ENCODE measurements at places on chromosomes 4 and X. TPM values are rescaled to one million over a fixed set of nuclear protein-coding genes. Genes with fewer than 3 reads are reported as not detected.

ARMCX4 gene
- 9.6 TPM for total RNA-seq

GRCh38 chrX:154020536-154021115, 924 bp upstream of the IRAK1 start:
- peaks cover 20% of the 10 kb centered on the region for H3K4me1 ChIP-seq
- DNase-seq = no peak
- no peaks in the 10 kb centered on the region for H3K27me3 ChIP-seq
- H3K4me3 ChIP-seq = peak overlapping the region; percentile 39
- peak overlapping the region; percentile 84 for H3K27ac ChIP-seq

DNA sequence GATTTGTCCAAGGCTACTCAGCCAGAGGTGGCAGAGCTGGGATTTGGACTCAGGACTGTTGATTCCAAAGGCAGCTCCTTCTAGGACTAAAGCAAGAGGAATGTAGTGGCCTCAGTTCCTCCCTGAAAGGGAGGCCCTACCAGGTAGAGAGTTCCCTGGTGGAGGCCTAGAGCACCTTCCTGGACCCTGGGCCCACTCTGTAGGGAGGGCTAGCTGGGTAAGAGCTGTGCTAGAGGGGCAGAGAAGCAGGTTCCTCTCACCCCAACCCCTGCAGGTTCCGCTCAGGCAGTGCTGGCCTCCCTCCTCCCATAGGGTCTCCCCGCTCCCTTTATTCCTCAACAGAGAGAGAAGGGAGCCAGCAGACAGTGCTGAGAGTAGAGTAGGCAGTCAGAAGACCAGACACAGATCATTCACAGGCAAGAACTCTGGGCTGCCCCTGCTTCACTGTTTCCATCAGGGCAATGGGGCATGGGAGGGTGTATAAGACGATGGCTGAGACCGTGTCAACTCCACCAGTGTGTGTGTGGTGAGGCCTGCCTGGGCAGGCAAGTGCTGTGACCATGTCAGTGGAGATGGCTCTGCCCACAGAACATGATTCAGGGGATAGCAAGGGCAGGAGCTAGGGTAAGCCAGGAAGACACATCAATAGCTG, 12.4 kb upstream of the PJA1 start:
- DNase-seq = no peak
- H3K27me3 ChIP-seq = peaks cover 2% of the 10 kb centered on the region
- no peak overlapping the region for H3K4me3 ChIP-seq
- H3K36me3 ChIP-seq = no peaks in the 10 kb centered on the region
- H3K4me1 ChIP-seq = no peaks in the 10 kb centered on the region

DNA sequence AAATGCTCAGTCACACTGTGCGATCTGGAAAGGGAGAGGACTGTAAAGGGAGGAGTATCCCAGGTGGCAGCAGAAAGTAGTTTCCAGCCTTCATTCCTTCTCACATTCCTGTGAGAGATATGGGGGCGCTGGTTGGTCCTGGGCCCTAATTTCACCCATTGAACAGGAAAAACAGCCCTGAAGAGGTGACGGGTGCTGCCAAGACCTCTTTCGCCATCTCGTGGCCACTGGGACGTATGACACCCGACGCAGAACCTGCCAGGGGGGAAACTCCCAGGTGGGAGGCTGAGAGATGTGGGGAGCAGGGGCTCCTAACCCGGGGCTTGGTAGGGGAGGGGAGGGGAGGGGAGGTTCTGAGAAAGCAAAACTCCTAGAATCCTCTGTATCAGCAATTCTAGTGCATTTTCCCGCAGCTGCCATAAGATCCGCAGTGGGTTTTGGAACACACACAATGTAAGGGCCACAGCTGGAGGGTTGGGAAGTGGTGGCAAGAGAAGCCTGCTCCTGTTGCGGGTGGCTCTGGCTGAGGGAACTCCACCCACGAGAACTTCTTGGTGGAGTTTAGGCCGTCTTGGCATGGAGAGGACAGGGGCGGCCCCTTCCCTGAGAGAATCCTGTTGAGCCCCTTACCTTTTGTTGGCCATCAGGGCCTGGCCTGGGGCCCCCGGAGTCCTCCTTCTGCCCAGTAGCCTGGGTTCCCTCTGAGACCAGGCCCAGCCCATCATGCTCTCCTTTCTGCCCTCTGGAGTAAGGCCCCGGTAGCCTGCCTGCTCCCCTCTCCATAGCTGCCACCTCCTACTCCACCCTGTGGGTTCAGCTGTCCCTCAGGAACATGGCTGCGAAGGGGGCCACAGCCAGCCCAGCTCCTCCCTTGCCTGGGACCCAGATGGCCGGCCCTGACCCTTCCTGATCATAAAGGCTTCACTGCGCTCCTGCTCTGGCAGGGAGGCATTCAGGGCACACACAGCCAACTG, 134.1 kb downstream of the OR13H1 start:
- no peak overlapping the region for H3K4me3 ChIP-seq
- no peak for DNase-seq
- no peak overlapping the region for H3K27ac ChIP-seq
- no peaks in the 10 kb centered on the region for H3K27me3 ChIP-seq
- no peaks in the 10 kb centered on the region for H3K4me1 ChIP-seq

DNA sequence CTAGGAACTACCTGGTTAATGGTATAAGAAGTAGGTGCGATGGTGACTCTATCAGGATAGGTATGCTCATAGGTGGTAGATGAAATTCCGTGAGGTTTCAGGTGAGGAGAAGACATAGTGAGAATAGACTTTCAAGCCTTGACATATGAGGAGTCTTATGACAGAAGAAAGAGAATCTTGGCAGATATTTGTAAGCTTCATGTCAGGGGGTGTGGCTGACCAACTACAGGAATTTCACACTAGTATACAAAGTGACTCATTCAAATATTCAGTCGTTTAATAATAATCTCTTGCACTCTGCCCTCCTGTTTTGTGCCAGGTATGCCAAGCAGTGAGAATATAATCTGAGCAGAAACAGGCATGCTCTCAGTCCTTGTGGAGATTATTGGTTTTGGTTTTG, 22.8 kb downstream of the PACRGL start:
- no peaks in the 10 kb centered on the region for H3K4me1 ChIP-seq
- H3K27ac ChIP-seq = no peak overlapping the region
- H3K4me3 ChIP-seq = no peak overlapping the region

SULT1E1 gene
- not detected for total RNA-seq

DNA sequence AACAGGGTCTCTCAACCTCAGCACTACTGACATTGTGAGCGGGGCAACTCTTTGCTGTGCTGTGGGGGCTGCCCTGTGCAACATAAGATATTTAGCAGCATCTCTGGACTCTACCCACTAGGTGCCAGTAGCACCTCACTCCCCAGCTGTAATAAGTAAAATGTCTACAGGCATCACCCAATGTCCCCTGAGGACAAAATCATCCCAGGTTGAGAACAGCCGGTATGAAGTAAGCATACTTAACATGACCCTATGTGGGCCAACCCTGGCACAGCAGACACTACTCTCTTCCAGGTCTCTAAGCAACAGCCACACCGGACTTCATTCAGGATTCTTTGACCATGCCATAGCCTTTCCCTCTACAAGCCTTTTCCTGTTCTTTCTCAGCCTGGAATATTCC, 10.5 kb upstream of the MGST2 start:
- no peak overlapping the region for H3K27ac ChIP-seq
- DNase-seq = peak; percentile 39
- H3K4me1 ChIP-seq = peaks cover 11% of the 10 kb centered on the region
- no peaks in the 10 kb centered on the region for H3K27me3 ChIP-seq
- no peak overlapping the region for H3K4me3 ChIP-seq

RAB40A gene
- total RNA-seq = not detected

GCNA gene
- total RNA-seq = 2.2 TPM

DNA sequence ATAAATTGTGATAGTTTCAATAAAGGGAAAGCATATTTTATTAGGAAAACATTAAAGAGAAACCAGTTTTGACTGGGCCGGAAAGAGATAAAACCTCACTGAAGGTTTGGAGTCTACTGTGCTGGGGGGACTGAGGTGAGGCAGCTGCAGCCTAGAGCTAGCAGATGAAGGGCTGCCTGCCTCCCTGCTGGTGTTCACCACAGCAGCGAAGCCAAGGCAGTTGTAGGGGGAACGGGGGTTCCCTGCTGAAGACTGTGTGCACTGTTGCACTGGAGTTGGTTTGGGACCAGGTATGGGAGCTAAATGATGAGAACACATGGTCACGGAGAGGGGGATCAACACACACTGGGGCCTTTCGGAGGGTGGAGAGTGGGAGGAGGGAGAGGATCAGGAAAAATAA, 546.5 kb upstream of the SMIM31 start:
- H3K27ac ChIP-seq = no peak overlapping the region
- no peak overlapping the region for H3K4me3 ChIP-seq
- H3K36me3 ChIP-seq = no peaks in the 10 kb centered on the region
- peaks cover 14% of the 10 kb centered on the region for H3K4me1 ChIP-seq

- no peak overlapping the region for H3K4me3 ChIP-seq
- H3K27ac ChIP-seq = no peak overlapping the region
- no peaks in the 10 kb centered on the region for H3K36me3 ChIP-seq
- DNase-seq = peak; percentile 20
- no peaks in the 10 kb centered on the region for H3K27me3 ChIP-seq
Observed at GRCh38 chr4:95949136-95949765, 109.4 kb downstream of the PDHA2 start.

DNA sequence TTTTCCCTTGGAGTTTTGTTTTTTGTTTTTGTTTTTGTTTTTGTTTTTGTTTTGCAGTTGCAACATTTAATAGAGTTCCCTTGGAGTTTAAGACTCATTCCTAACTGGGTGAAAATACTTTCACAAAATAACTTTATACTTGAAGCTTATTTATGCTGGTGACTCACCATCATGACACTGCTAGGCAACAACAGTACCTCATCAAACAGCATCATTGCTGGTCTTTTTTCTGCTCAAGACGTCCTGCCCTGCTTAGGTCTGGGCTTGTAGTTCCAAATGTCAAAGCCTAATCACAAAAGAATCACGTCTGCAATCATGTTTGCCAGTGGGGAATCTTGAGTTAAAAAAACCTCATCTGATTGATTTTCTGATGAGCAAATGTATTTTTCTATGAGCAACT, 105.7 kb upstream of the PRPS2 start:
- DNase-seq = no peak
- H3K27me3 ChIP-seq = no peaks in the 10 kb centered on the region
- no peak overlapping the region for H3K27ac ChIP-seq
- H3K4me1 ChIP-seq = no peaks in the 10 kb centered on the region

Measured in astrocyte (in vitro differentiated cells and primary cell).